CMK (cell line): ENCODE measurements at places on chromosomes 2 and 18.

DNA sequence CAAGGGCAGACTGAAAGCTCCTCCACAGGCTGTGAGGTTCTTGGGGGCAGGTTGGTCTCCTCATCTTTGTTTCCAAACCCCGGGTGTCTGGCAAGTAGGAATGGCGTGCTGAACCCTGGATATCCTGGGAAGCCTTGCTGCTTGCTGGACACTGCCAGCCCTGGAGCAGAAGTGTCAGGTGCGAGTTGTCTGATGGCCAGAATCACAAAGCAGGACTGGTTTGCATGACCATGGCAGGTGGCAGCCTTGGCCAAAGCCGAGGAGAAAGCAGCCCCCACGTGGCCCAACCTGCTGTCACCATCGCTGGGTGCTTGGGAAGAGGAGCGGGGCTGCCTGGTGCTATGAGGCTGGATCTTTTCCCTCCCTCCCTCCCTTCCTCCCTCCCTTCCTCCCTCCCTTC is 309.5 kb upstream of the HS6ST1 start:
- DNase-seq: no peak

DNA sequence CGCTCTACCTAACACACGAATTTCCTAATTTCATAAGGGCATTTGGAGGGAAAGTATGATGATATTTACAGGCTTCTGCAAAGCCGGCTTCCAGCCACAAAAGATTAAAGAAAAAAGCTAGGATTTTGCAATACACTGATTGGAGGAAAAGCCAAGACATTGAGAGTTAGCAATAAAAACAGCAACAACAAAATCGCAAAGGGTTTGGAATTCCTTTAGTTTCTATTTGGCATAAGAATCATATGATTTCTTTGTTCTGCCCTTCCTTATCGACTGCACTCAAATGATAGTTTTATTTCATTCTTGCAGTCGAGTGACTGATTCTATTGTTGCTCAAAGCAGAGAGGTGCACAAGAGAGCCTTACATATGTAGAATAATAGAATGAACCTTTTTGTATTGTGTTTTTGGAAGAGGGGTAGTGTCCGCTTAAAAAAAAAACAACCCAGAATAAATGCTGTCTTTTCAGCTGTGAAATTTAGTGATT is 3.9 kb upstream of the ZNF532 start:
- no peak for DNase-seq

- no peak for DNase-seq
Measured at GRCh38 chr2:186835628-186836027, 13.3 kb downstream of the ZSWIM2 start.

DNA sequence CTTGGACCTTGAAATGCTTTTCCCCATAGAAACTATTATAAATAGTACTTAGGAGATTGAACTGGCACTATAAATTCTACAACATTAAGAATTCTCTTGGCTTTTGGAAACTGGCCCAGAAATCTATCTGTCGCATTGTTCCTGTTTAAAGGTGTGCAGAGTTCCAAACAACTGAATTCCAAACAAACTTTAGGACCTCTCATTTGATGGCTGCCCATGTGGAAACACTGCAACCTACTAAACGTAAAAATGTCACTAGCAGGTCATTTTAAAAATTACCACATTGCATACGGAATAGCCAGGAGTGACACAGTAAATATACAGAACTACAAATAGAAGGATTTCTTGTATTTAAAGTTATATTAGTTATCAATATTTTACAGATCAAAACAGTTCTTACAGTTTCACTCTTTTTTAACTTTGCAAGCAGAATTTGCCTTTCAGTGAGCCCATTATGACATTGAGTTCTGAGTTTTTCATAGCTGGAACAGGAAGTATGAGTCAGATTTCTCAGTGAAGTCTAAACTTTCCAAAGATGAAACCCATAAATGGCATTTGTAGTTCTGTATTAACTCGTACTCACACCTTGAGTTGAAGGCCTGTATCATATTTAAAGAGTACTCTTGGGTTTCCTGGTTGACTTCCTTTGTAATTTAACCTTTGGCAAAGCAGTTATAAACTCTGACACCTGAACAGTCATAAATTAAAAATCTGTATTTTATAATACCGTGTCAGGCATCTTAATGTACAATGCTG is 142.3 kb upstream of the BOD1L2 start:
- DNase-seq: no peak

- DNase-seq: no peak
Measured at GRCh38 chr2:191265311-191266170, 20.3 kb downstream of the MYO1B start.

GRCh38 chr2:127047716-127048617 is 59.0 kb downstream of the BIN1 start:
- DNase-seq: no peak

DNA sequence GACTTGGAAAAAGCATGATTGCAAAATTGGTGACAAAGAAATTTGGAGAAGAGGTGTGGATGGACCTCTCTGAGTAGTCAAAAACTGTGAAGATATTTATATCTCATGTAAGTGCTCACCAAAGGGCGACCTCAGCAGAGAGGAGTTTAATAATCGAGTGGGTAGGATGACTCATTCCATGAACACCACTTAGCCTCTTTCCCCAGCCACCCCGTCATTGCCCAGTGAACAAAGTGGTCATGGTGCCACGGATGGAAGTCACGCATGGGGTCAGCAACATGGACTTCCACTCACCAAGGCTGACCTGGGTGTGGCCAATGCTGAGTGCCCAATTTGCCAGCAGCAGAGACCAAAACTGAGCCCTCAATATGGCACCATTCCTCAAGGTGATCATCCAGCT is 997.4 kb upstream of the GYPC start:
- no peak for DNase-seq

GRCh38 chr2:238548902-238549462 is 122.3 kb downstream of the ASB1 start:
- DNase-seq: no peak

DNA sequence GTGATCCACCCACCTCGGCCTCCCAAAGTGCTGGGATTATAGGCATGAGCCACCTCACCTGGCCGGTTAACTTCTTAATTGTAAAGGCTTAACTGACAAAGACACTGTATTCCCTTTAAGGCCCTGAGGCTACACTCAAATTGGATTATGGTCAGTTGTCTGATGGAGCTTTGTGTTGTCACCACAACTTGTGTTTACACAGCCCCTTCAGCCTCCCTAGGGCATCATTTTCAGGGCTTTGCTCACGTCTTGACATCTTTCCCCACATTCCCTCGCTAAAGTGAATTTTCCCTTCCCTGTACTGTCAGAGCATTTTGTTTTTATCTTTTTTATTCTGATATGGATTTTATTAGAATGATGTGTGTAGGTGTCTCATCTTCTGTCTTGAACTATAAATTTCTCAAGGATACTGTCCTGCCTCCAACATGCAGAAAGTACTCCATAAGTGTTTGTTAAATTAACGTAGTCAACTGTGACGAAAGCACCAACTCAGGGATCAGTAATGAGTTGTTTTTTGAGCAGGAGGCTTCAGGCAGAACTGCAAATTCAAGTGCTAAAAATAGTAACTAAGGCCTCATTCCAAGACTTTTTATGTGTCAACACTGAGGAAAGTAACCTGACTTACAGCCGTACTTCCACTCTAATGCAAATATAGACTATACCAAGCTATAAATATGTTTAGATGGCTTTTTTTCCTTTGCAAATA is 77.1 kb upstream of the NARS1 start:
- no peak for DNase-seq

- no peak for DNase-seq
Measured at GRCh38 chr2:37582481-37583220, 88.8 kb downstream of the CDC42EP3 start.

GRCh38 chr18:45321520-45321919 is 293.8 kb upstream of the SLC14A2 start:
- no peak for DNase-seq

DNA sequence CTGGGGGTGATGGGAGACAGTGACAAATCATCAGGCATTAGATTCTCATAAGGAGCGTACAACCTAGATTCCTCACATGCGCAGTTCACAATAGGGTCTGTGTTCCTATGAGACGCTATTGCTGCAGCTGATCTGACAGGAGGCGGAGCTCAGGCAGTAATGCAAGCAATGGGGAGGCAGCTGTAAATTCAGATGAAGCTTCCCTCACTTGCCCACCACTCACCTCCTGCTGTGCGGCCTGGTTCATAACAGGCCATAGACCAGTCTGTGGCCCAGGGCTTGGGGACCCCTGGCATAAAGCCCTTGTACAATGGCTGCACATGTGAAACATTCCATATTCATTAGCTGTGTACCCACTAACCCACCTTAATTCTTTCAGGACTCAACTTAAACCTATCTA is 18.0 kb downstream of the NMUR1 start:
- DNase-seq: no peak

DNA sequence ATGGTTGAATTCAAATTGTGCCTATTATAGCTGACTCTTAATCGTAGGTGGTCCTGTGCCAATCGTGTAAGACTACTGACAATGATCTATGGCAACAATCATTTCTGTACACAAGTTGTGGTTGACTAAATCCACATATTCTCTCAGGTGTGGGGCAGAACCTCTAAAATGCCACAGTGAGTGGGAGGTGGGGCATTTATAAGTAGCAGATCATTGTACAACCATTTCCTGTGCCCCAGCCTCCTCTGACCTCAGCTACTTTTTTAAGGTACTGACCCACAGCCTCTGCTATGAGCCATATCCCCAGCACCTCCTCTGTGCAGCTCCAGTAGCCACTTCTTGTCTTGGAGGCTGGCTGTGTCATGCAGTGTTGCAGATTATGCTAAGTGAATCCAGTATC is 48.6 kb upstream of the RAPH1 start:
- no peak for DNase-seq

DNA sequence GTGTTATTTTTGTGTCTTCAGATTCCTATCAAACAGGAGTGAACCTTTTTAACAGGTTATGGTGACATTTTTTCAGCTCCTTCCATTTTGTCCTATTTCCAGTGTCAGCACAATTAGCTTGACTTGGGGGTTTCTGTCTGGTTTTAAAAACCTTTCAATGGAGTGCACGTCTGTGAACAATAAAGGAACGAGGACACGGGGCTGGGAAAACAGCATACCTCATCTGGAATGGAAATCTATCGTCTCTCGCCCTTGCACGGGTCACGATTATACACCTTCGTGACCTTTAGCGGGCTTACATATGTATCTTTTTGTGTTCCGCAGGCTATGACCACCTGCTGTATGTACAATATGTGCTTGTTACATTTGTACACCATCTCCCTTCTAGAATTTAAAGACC is 2.3 kb upstream of the ZNF532 start:
- DNase-seq: no peak

DNA sequence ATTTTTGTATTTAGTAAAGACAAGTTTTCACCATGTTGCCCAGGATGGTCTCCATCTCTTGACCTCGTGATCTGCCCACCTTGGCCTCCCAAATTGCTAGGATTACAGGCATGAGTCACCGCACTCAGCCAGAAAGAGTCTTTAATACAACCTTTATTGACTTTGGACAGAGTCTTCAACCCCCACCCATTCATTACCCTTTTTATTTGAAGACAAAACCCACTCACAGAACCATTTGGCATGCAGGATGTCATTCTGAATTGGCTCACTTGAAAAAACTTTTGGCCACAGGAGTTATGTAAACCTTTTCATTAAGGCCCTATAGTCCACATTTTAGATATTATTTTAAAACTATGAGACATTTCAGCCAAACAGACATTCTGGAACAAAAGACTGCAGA is 217.9 kb upstream of the RND3 start:
- no peak for DNase-seq

GRCh38 chr2:151872463-151872862 is 44.2 kb upstream of the ARL5A start:
- no peak for DNase-seq

DNA sequence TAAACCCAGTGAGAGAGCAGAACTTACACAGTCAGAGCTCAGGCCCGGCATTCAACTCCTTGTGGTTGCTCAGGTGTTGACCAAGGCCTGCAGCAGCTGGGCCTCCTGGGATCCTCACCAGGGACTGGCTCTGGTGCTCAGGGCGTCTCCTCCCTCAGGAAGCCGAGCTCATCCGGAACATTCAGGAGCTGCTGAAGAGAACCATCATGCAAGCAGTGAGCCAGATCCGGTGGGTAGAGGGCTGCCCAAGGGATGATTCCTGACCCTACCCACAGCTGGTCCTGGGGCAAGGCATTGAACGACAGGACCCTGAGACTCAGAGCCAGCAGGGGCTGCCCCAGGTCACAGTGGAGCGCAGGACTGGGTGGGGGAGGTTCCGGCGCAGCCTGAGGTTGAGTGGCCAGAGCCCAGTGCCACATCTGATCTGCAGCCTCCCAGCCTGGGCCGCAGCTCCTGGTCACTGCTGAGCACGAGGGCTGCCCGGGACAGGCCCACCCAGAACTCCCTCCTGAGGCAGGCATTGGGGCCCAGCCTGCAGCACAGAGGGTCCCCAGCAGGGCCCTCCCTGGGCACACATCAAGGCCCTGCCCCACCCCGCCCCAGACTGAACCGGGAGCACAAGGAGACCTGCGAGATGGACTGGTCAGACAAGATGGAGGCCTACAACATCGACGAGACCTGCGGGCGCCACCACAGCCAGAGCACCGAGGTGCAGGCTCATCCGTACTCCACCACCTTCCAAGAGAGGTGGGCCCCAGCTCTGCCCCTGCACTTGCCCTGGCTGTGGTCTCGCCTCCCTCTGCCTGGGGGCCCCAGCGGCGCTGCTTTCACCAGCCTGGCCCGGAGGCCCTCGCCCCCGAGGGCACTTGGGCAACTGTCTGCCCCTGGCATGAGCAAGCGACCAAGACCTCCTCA is 2.4 kb downstream of the TEKT4 start:
- DNase-seq: no peak

DNA sequence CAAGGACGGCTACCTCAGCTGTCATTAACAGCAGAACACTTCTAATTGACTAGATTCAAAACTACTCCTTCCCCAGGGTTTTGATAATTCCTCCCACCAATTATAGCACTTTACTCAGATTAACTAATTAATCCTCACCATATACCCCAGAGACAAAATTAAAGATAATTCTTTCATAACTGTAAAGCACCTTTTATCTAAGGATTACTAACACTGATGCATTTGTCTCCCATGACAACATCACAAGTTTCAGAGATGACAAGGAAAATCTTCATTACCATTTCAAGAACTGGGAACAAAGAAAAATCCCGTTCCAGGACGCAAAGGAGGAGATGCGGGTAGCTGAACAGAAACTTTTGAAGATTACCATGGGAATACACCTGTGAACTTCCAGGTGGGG is 129.4 kb upstream of the ITGA6 start:
- no peak for DNase-seq

DNA sequence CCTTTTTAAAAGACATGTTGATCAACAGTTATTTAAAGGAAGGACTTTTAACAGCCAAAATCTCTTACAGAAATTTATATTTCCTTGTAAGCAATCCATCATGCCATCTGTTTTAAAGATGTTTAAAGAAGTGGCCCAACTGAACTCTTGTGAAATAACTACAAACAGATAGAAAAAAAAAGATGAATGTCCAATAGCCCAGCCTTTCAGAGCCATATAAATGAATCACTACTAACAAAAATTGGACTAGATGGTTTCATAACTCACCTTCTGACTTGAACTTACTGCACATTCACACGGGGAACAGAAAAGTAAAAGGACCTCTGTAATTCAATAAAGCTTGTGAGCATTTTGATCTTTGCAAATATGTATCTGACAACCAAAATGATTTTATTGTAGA is 319.0 kb upstream of the CHAC2 start:
- no peak for DNase-seq

DNA sequence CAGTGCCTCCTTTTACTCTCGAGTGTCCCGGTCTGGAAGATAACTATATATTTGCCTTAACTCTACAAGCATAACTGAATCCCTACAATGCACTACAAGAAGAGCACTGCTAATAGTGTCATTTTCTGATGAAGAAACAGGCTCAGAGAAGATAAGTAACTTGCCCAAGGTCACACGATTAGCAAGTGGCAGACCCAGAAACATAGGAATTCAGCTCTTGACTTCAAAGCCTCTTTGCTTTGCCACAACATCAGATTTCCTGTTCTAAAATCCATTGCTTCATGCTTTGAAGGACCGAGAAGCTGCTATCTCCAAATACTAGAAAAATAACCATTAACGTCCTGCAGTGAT is 65.6 kb downstream of the HS1BP3 start:
- DNase-seq: no peak
